Cortex of kidney (tissue), 1 donor: ENCODE measurements at places on chromosomes 6 and 20.

DNA sequence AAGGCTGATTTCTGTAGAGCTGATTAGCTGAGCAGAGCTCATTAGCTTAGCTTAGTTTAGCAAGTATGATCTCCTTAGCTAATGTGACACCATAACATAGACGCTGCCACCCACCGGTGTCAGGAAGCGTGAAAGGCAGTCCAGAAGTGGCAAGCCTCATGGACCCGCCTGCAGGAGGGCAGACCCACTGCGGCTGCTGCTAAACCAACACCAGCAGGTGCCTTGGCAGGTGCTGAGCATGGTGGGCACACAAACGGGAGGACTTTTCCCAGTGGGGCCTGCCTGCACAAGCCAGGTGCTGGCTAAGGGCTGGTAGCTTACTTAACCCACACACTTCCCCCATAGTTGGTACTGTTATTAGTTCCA is 22.7 kb downstream of the ZDHHC14 start:
- DNase-seq: no peak

- no peak for DNase-seq
These were observed 226.1 kb downstream of the SOD2 start for GRCh38 chr6:159466926-159467325.

GRCh38 chr6:36524871-36525270 is 22.4 kb downstream of the STK38 start:
- no peak for DNase-seq

DNA sequence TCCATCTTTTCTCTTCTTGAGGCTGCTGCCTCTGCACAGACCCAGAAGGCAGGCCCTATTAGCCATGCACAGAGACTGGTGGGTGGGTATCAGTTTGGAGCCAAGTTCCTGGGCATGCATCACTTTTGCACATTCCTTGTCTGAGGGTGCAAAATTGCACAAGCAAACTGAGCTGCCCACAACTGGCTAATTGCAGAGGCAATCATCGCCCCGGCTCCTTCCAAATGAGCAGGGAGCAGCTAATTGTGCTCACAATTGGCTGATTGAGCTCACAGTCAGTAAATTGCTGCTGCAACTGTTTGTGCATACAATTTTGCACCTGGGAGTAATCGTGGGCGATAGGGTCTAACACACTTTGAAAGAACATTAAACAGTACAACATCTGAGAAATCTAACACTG is 511.4 kb downstream of the DHX35 start:
- no peak for DNase-seq

DNA sequence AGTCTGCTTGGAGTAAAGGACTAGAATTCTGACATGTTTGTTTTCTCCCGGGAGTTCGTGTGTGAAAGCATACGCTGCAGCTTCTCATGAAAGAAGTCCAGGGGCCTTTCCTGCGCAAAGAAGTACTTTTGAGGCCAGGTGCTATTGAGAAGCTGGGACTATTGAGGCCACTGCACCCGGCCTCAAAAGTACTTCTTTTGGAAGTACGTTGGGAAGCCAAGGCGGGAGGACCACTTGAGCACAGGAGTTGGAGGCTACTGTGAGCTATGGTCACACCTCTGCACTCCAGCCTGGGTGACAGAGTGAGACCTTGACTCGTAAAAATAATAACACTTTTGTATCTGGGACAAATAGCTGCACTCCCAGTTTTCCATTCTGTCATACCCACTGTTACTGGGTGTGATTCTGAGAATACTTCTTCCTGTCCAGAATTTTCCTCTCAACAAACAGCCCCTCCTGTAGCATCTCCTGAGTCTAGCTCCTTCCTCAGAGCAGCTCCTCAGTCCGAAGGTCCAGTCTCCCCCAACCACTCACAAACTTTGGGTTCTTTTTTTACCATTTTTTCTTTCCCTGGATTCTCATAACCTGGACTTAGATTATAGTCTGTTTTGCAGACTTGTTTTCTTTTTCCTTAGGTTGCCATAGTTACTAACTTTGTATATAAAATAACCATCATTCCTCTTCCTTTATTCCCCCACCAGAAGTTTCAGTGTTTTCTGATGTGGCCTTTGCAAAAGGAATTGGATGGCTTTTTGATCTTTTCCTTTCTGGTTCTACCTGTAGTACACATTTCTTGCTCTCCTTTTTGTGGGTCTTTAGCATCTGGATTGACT is 12.7 kb downstream of the STK35 start:
- DNase-seq: no peak

DNA sequence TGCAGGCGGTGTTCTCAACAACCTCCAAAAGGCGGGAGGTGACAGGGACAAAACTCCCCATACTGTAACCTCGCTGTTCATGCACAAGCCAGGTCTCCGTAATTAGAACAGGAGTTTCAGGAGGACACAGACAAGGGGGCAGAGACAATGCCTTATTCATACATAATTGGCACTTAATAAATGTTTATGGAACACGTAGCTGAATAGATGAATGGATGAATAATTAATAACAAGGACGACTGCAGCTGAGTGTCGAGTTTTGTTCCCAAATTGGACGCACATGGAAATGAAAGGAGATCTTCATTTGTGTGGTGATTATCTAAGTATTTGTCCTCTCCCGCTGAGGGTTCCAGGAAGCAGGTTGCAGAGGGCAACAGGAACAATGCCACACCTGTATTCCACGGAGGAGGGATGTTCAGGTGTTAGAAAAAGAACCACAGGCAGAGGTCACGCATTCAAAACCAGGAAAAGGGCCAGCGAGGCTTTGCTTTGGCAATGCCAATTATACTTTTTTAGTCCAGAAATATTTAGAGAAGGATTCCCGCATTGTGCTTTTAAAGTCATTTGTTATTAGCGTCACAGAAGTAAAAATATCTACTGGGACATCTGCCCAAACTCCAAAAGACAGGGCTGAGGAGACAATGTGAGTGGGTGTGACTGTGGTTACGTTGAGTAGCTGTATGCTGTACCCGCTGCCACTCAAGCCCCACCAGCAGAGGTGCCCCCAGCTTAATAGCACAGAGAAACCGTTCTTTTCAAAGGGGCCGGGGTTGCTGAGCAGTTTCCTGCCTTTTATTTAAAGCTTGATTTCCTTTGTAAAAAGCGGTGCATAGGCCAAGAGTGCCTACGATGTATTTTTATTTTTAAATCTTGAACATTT is 123.3 kb downstream of the PXDC1 start:
- DNase-seq: no peak

GRCh38 chr6:6251555-6252280 is 68.7 kb downstream of the F13A1 start:
- no peak for DNase-seq

DNA sequence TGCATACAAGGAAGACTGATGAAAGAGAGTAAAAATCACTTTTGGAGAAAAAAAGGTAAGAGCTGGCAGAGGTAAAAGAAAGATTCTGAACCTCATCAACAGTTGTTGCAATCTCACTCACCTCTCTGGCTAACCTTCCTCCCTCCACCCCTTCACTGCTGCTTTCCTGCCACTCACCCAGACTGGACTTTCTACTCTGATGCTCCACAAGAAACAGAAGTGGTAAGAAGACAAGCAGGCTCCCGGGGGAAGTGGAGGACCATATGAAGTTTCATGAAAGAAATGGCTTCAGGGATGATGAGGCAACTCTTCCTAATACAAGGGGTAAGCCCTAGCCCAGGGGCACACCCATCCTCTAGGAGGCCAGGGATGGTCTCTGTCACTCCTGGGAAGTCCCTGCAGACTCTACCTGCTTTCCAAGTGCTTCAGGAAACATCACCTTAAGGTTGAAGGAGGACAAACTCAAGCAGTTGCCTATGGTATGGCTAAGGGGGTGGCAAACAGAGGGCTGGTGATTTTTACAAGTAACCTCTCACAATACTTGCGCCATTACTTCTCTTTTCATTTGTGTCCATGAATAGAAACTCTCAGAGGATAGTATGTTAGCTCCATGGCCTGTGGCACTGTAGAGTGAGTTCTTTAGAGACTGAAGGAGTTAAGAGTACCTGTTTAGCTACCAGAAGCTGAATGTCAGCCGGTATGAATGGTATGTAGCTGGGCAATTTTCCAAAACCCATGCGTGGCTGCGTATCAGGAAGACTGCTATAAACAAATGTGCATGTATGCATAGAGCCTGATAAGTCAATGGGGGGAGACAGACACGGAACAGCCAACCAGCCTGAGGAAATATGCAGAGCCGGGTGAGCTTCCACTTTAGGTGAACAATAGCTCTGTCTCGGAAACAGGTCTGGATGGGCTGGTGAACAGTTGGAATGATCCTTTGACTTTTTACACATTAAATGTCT is 112.0 kb downstream of the BACH2 start:
- DNase-seq: no peak

- DNase-seq: no peak
These were observed 205.5 kb downstream of the ARHGAP18 start for GRCh38 chr6:129504456-129504855.

- no peak for DNase-seq
These were observed 44.7 kb upstream of the PCMTD2 start for GRCh38 chr20:64210656-64211369.

DNA sequence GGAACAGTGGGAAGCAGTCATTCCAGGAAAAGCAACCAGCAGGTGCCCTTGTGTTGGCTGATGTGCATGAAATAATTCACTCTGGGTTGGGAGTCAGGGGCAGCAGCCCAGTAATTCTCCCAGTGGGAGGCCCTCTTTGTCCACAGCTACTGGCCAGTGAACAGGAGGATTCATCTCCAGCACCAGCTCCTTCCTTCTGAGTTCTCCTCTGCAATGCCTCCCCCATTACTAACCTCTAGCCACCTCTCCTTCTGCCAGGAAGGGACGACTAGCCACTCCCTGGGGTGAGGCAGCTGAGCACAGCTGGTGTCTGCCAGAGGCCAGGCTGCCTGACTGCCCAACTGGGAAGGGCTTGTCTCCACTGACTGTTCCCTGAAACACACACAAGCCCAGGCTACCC is 12.5 kb upstream of the R3HDML start:
- DNase-seq: no peak

DNA sequence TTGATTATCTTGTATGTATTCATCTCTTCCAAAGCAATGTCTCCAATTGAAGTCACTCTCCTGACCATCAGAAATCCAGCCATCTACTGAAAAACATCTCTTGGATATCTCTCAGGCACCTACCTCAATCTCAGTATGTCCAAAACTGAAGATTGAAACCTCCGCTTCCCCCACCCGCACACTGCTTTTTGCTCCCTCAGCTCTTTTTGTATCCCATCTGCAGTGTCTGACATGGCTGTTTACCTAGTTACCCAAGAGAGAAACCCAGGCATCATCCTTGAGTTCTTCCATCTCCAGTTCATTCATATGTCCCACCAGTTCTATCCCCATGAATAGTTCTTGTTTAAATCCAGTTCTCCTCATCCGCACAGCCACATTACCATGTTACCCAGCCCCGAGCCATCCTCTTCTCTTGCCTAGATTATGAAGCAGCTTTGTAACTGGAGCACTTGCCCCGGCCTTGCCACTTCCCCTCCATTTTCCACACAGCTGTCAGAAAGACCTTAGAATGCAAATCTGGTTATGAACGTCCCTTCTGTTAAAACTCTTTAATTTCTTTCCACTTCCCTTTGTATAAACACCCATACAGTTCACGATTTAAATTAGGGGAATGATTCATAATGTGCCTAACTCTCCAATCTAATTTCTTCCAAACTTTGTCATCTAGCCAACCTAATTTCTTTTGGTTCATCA is 40.5 kb upstream of the GCLC start:
- DNase-seq: no peak

DNA sequence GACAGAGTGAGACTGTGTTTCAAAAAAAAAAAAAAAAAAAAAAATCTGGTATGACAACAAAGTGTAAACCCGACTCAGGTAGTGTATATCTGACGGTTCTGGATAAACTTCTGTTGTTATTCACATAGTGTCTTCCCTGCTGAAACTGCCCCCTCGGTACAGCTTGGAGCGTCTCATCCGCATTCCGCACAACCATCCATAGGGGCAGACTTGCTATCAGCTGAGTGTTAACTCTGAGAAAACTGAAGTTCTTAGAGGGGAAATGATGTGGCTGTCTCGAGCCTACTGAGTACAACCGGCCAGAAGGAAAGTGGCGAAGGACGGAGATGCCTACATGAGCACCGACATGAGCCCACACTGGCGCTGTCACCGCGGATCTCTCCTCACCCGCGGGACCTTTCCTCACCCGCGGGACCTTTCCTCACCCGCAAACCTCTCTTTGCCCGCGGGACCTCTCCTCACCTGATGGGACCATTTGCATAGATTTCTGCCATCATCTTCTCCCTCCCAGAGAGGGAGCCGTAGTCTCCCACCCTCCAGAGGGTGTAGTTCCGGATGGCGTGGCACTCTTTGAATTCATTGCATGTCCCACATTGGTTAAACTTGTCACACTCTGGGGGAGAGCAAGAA is 9.8 kb downstream of the CTSZ start:
- DNase-seq: no peak

GRCh38 chr6:66128243-66128642 is 421.2 kb upstream of the EYS start:
- no peak for DNase-seq

GRCh38 chr20:44586289-44586911 is 4.0 kb downstream of the PKIG start:
- DNase-seq: no peak

DNA sequence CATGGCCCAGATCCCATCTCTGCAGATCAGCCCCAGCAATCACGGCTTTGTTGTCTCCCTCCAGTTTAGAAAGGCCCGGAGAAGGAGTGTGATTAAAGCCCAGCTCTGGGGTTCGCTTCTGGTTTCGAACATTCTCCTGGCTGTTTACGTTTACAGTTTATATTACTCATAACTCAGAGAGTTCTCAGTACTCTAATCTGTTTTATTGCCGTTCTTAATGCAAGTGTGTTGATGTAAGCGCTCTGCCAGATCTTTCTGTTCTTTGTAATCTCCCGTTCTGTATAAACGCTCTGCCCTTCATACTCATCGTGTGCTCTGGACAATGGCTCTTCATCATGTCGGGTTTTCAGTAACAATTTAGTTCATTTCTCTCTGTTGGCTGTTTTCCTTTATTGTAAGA is 118.0 kb upstream of the PRND start:
- no peak for DNase-seq

DNA sequence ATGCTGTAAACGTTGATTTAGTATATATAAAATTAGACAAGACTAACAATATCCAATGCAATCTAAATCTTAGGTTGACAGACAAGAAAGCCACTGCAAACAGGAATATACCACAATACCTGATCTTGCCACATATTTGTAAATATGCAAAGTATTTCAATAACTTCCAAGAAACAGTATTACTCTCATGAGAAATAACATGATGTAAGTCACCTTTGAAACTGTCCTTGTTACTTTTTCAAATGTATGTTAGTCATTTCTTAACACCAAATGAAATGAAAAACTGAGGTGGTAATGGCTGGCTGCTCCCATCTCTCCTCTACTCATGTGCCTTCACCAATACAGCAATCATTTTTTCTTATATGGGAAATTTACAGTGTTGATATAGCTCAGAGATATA is 118.7 kb downstream of the ATG5 start:
- DNase-seq: no peak
